GM23338 (cell line): ENCODE measurements at places on chromosomes 11 and 22.

GRCh38 chr22:24950272-24950902 is 2.1 kb upstream of the KIAA1671 start:
- peak; percentile 96 for DNase-seq

- no peak for DNase-seq
These were observed 45.1 kb downstream of the PTPRJ start for GRCh38 chr11:48025293-48025983.

GRCh38 chr11:2992997-2993325 is 832 bp upstream of the NAP1L4 start:
- DNase-seq, result no peak

DNA sequence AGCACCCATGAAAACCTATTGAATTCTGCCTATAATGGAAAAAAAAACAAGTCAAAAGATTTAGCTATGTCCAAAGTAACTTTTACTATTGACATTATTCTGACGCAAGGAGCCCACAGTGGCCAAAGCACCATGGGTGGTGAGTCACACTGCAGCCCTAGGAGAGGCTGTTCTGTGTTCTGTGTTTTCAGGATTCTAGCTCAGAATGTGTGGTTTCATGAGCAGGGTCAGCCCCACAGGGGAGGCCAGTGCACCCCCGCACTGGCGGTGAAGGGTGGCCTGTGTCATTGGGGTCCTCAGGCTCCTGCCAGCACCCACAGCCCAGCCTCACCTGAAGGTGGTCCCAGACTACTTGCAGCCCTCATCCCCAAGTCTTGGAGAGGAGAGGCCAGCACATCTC is 112.2 kb downstream of the BRD1 start:
- no peak for DNase-seq

- DNase-seq, result no peak
These were observed 24.6 kb downstream of the SULT4A1 start for GRCh38 chr22:43837666-43838065.

GRCh38 chr11:37689951-37690350 is 1091.9 kb upstream of the RAG2 start:
- DNase-seq, result no peak

- DNase-seq, result no peak
These were observed 357.0 kb downstream of the LRRC4C start for GRCh38 chr11:41102471-41102870.

DNA sequence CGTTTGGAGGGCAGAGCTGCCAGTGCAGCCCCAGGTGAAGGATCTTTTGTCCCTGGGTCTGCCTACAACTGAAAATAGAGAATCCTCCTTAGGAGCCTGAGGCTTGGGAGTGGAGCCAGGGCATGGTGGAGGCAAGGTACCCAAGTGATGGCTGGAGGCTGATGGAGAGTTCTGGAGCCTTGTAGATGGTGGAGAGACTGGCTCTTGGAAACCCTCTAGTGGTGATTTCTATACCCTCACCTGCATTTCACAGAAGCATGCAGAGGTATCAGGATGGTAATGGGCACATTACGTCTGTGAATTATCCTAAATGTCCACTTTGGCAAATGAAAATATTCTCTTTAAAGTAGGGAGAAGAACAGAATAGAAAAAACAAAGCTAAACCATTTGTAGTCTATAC is 44.4 kb downstream of the INSC start:
- DNase-seq, result peak; percentile 62

DNA sequence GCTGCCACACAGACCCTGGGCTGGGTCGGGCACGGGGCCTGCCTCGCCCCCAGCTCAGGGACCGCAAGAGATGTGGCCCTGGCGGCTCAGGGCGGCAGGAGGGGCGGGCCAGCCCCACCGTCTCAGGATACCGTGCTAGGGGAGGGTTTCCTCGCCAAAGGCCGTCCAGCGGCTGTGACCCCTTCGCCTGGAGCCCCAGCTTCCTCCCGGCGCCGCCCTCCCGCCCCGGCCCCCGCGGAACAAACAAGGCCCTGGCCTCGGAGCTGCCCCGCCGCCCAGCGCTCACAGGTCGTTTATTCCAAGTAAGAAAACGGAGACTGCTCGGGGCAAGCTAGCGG is 543 bp upstream of the AP2A2 start:
- DNase-seq, result peak; percentile 52

- no peak for DNase-seq
These were observed 16.0 kb downstream of the RBM7 start for GRCh38 chr11:114416441-114416961.

DNA sequence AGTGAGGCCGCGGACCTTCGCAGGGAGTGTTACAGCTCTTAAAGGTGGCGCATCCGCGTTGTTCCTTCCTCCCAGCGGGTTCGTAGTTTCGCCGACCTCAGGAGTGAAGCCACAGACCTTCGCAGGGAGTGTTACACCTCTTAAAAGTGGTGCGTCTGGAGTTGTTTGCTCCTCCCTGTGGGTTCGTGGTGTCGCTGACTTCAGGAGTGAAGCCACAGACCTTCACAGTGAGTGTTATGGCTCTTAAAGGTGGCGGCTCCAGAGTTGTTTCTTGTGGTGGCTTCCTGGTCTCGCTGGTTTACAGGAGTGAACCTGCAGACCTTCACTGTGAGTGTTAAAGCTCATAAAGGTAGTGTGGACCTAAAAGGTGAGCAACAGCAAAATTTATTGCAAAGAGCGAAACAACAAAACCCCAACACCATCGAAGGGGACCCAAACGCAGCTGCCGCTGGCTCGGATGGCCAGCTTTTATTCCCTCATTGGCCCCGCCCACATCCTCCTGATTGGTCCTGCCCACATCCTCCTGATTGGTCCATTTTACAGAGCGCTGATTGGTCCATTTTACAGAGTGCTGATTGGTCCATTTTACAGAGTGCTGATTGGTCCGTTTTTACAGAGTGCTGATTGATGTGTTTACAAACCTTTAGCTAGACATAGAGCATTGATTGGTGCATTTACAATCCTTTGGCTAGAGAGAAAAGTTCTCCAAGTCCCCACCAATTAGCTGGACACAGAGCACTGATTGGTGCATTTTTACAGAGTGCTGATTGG is 1.2 kb upstream of the TMEM45B start:
- peak; percentile 45 for DNase-seq

GRCh38 chr11:47004595-47005033 is 68.1 kb downstream of the CSTPP1 start:
- no peak for DNase-seq

DNA sequence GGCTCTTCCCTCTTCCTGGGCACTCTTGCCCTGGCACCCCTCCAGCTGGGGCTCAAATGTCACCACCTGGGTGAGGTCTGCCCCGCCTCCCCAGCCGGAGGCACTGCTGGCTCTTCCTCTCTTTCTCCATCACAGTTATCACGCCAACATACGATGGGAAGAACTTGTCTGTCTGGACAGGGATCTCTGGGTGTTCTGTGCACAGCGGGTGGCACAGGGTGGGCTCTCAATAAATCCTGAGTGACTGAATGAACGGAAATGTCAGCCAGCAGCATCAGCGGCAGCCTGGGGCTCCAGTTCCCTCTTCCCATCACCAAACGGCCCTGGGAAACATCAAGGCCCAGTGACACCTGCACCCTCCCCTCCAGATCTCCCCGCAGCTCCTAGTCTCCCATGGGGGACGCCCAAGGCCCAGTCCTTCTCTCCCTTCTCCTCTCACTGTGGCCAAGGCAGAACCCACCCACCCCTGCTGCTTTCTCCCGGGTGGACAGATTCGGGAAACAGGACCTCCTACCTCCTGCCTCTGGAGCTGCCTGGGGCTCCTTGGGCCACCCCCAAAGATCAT is 440 bp upstream of the SLC25A45 start:
- no peak for DNase-seq

- no peak for DNase-seq
These were observed 924 bp downstream of the YPEL1 start for GRCh38 chr22:21734540-21735199.

DNA sequence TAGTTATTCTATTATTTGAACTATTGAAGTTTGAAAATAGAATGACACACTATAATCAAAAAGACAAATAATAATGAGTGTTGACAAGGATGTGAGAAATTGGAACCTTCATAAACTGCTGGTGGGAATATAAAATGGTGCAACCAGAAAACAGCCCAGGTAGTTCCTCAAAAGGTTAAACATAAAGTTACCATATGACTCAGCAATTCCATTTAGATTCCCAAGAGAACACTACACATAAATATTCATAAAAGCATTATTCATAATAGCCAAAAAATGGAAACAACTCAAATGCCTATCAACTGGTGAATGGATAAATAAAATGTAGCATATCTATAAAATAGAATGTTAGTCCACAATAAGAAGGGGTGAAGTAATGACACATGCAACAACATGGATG is 21.7 kb downstream of the CCDC73 start:
- DNase-seq, result no peak

DNA sequence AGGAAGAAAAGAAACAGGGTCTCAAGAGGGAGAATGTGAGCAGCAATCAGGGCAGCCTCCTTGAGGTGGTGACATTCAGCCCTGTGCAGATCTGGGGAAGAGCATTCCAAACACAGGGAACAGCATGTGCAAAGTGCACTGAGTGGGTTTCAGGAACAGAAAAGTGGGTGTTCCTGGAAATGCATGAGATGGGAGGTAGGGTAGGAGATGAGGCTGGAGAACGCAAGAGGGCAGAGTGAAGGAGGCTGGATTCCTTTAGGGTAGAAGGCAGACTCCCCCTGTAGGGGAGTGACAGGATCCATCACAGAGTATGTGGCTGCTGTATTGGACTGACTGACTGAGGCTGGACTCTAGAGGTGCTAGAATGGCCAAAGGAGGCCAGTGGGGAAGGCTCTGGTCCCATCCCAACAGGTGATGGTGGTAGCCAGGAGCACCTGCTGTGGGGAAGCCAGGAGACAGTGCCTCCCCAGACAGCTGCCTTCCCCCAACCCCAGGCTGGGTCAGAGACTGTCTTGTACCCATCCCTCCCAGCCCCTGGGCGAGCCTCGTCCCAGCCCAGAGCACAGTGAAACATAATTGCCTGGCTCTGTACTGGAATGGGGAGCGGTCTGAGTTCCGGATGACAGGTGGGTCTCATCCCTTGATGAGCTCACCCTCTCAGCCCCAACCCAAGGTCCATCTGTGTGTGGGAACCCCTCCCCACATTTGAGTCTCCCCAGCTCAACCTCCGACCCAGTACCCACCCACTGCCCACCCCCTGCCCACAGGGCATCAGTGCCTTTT is 419.4 kb downstream of the MN1 start:
- DNase-seq, result peak; percentile 48

GRCh38 chr22:19995611-19996339 is 20.8 kb downstream of the ARVCF start:
- DNase-seq, result no peak

DNA sequence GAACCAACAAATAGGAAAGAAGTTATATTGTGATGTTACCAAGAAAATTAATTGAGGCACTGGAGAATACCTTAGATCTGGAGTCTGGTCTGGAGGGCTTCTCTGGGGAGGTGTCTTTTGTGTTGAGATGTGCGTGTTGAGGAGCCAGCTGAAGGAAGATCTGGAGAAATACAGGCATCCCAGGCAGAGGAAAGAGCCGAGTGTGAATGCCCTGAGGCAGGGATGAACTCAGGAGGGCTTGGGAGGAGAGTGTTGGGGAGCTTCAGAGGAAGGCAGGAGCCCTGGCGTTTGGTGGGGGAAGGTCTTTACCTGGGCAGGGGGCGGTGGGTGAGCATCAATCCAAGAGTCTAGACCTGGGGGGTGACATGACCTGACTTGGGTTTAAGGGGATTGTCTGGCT is 13.1 kb downstream of the SYNGR1 start:
- DNase-seq, result no peak

- DNase-seq, result no peak
These were observed 79.6 kb upstream of the CLDN5 start for GRCh38 chr22:19603767-19604166.

- DNase-seq, result peak; percentile 54
These were observed 772 bp downstream of the SBF1 start for GRCh38 chr22:50473855-50474671.

- peak; percentile 48 for DNase-seq
These were observed 3.9 kb downstream of the FDX1 start for GRCh38 chr11:110433393-110434333.

GRCh38 chr11:5286901-5287300 is 14.8 kb downstream of the OR51B4 start:
- no peak for DNase-seq

GRCh38 chr11:76824083-76824939 is 36.4 kb upstream of the ACER3 start:
- DNase-seq, result peak; percentile 10

GRCh38 chr22:49617264-49617663 is 210.4 kb downstream of the BRD1 start:
- no peak for DNase-seq

GRCh38 chr11:130175898-130176297 is 16.3 kb downstream of the ST14 start:
- DNase-seq, result no peak

GRCh38 chr22:36865346-36865745 is 4.5 kb downstream of the NCF4 start:
- peak; percentile 54 for DNase-seq

DNA sequence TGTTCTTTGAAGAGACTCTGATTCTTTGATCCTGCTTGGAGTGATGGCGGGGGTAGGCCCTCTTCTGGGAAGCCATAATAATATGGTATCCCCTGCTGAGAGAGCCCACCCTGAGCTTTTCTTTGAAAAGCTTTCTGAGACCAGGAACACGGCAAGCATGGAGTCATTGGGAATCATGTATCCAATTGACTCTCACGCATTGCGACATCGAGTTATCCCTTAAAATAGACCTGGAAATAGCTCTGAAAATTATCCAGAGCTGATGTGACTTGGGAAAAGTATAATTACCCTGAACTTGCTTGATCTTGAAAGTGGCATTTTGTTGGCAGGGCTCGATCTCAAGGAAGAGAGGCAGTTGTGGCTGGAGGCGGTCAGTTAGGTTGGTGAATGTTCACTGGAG is 36.8 kb upstream of the MPEG1 start:
- no peak for DNase-seq

DNA sequence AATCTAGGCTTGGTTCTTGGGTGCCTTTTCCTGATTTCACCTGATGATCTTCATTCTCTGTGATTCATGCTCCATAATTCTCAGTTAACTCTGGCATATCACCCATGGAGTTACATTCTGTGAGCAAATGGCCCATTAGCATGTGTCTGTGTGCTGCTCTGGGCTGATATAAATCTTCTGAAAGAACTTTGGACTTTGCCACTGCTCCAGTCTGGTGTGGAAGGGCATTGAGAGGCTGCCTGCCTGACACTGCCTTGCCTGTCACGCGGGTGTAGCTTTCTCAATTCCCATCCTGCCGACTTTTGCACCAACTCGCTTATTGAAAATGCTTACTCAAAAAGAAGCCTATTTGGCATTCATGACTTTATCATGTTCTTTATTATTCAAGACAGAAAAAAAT is 42.2 kb downstream of the FAT3 start:
- DNase-seq, result no peak

DNA sequence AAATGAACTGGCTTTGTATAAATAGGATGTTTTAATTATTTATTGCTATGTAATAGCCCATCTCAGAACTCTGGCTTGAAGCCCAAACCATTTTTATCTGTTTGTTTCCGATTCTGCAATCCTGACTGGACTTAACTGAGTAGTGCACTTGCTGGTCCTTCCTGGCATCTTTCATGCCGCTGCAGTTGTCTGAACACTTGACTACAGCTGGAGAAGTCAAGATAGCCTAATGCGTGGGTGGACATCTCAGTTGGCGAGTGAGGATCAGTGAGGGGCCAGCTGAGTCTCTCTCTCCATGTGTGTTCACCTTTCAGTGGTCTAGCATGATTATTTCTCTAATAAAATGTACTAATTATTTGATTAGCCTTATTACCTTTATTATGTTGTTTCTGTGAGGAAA is 105.8 kb downstream of the PRMT3 start:
- DNase-seq, result no peak

- no peak for DNase-seq
These were observed 32.6 kb downstream of the FBLN1 start for GRCh38 chr22:45535290-45535689.

GRCh38 chr11:116065986-116066385 is 561.8 kb upstream of the CADM1 start:
- no peak for DNase-seq

- no peak for DNase-seq
These were observed 3.6 kb downstream of the SYNGR1 start for GRCh38 chr22:39353346-39353745.
